ENCODE measurements at places on chromosomes 6 and 20.

- no peak for DNase-seq
Observed at GRCh38 chr6:48475275-48475674, 364.3 kb upstream of the PTCHD4 start.

DNA sequence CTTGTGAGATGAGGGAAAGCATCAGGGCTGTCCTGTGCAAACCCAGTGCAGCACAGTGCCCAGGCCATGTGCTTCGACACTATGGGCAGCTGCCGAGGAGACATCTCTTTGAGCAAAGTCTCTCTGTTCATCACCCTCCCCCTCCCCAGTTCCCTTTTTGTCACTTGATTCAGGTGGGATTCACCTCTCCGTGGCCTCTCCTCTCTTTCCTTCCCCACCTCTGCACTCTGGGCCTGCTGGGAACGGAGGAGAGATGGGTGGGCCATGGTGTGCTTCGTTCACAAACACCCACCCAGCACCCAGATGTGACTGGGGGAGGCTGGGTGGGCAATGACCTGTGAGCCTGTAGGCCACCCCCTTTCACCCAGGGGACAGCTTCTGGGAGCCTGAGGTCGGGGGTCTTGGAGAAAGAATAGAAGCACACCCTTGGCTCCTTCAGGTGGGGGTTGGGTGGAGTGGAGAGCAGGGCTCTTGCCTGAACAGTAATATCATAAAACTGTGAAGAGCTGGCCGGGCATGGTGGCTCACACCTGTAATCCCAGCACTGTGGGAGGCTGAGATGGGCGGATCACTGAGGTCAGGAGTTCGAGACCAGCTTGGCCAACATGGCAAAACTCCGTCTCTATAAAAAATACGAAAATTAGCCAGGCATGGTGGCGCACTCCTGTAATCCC, 33.5 kb upstream of the DLGAP4 start:
- DNase-seq = no peak

- DNase-seq = no peak
Observed at GRCh38 chr6:73152966-73153757, 72.1 kb downstream of the KHDC1L start.

GRCh38 chr20:42688576-42688975, 501.1 kb downstream of the PTPRT start:
- no peak for DNase-seq

- DNase-seq = no peak
Observed at GRCh38 chr6:95660544-95660943, 83.2 kb downstream of the MANEA start.

- DNase-seq = no peak
Observed at GRCh38 chr6:93294879-93295278, 124.5 kb downstream of the EPHA7 start.
